ENCODE measurements at places on chromosomes 7 and 10. TPM values are rescaled to one million over a fixed set of nuclear protein-coding genes. Genes with fewer than 3 reads are reported as not detected.

- no peak for ATAC-seq
Observed at GRCh38 chr10:113061054-113061430, 111.0 kb downstream of the TCF7L2 start.

APBB1IP gene
- total RNA-seq, result 6.8 TPM

DNA sequence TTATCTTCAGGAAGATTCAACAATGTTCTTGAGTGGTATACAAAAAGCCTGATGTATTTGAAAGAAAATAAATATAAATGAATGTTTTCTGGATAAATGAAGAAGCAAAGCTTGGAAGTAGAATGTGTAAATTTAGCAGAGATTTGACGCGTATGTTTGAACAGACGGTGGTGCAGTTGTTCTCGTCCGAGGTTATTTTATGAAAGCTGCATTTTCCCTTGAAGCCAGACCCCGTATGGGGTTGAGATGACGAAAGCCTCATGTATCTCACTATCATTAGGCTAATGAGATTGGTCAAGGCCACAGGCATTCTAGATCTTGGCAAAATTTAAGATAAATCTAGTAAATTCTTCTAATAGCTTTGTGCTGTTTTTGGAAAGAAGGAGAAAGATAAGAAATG is 195.2 kb downstream of the NXPH1 start:
- no peak for ATAC-seq

- no peak for ATAC-seq
Observed at GRCh38 chr10:119190954-119191785, 12.6 kb upstream of the PRDX3 start.

DNA sequence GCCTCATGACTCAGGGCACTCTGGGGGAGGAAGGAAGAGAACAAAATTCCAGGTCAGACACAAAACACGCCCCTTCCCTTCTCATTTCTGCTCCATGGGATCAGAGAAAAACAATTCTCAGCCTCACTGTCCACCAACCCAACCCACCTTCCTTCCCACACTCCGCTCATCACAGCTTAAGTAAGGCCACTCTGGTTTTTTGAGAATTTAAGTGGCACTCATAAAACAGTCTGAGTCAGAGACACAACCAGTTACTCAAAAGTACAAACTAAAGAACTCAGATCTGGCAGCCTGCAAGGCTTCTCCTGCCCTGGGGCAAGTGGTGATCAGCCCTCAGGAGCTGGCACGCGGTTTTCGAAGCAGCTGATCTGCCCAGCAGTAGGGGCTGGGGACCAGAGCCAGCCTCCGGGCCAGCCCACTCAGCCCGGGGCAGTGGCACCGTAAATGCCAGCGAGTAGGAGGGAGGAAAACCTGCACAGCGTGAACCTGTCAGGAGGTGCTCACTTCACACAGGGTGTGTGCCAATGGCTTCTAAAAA is 39.1 kb upstream of the ABLIM1 start:
- ATAC-seq, result peak; percentile 36

ADAM22 gene
- total RNA-seq, result 3.6 TPM

- ATAC-seq, result no peak
Observed at GRCh38 chr10:15744217-15744865, 24.6 kb upstream of the ITGA8 start.

DNA sequence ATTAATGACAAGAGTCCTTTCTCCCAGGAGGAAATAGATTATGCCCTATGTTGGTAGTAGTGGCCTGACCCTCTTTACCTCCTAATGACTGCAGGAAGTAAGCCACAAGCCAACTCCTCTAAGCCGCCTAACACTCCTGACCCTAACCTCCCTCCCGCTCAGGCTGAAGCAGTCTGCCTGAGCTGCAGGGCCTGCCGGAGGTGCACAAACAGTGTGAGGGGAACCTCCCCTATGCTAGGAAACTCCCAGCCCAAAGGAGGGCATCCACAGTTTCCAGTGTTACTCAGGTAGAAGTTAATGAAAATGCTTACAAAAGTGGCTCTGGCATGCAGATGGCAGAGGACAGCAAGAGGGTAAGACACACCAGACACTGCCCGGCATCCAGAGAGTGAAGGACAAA is 294.4 kb upstream of the GALNT17 start:
- ATAC-seq, result no peak

GRCh38 chr10:126392469-126392868 is 4.2 kb upstream of the ADAM12 start:
- no peak for ATAC-seq

LLCFC1 gene
- total RNA-seq, result not detected

Measured in gastroesophageal sphincter (tissue), 4 donors.